Suppressor macrophage (primary cell): ENCODE measurements at places on chromosomes 6 and 20.

DNA sequence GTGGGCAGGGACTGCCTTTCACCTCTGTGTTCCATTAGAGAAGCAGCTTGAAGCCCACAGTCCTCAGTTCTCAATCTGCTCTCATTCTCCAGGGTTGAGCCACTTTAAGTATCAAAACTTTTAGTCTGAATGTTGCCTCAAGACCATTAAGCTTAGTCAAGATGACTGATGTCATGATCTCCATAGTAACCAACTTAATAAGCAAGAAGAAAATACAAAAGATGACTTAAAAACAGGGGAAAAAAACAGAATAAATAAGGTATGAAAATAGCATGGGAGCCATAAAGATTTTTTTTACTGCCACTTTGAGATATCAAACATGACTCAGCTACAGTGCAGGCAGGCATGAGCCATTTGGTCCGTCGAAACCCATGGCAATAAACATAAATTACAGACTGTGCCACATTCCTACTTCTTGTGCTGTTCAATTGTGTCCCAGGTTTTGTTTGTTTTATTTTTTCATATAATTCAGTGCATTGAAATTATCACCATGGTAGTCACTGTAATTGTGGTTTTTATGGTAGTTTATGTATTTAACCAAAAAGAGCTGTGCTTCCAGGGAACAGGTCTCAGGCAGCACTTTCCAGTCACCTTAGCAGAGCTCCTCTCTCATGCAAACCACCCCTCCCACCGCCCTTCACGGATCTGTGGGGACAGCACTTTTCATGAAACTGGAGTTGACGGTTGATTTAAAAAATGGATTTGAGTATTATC, 156.5 kb upstream of the INSM1 start:
- DNase-seq = no peak

DNA sequence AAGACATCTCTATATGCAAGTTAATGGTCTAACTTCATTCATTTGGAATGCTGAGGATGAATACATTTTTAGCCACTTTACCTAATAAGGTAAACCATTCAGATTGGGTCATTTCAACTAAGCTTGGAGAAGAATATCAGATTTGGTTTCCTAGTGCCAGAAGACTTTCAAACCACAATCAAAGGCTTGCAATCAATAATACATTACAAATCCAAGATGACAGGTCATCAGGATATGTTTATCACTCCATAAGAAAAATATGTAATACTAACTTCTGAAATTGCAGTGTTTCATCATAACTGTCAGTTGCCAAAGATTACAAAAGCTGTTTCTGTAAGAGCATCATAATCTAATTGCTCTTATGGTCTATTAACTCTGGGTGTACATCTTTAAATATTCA, 654.0 kb downstream of the COL12A1 start:
- DNase-seq = no peak

DNA sequence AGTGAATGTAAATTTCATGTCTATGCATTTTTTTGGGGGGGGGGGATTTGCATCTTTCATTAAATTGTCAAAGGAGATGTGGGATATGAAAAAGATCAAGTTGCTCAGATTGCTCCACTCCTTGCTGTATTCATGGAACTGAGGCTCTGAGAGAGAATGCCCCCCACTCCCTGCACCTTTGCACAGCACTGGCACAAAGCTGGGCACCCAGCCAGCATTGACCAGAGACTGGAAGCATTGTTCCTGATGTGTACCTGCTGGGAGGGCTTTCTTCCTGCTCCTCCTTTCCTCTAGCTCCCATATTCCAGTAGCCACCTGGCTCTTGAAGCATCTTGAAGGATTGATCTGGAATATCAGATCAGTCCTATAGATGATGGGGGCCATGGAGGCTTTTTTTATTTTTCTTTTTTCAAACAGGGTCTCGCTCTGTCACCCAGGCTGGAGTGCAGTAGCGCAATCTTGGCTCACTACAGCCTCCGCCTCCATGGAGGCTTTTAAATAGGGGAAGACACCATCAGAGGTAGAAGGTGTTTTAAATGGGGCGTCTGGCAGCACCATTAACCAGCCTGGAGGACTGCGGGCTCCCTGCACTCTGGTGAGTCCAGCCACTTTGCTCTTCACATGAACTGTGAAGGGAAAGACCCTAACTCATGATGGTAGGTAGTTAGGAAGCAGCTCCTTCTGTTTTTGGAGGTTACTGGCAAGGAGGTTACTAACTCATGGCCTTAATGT, 10.9 kb downstream of the DUSP15 start:
- no peak for DNase-seq

- DNase-seq = peak; percentile 42
Observed at GRCh38 chr6:21615504-21615903, 22.0 kb downstream of the SOX4 start.

DNA sequence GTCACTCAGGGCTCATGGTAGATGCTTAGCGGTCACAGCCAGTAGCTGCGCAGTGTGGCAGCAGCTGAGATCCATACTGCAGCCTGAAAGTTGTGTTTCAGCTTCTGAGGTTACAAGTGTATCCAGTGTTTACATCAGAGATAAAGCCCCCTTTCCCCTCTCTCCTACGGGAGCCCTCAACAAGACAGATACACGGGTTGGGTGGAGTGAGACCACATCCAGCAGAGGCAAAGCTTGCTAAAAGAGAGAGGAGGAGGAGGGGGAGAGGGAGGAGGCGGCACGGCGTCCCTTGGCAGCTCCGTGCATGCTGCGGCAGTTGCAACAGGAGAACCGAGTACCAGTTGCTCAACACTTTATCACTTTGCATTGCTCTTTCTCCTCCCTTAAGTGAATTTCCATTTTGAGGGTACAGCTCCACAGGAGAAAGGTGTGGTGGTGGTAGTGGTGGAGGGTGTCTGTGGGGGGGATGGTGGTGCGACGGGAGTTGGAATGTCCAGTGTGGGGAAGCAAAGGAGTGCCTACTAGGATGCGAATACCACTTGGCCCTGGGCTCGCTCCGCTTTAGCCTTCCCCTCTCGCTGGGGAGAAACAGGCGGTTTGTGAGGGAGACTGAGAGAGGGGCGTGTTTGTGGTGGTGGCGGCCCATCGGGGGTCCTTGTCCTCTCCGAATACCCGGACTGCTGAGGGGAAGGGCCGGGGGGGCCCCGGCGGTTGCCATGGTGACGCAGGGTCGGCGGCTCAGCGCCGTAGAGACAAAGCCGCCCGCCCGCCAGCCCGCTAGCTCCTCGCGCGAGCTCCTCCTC, 405 bp upstream of the RNF182 start:
- no peak for DNase-seq

DNA sequence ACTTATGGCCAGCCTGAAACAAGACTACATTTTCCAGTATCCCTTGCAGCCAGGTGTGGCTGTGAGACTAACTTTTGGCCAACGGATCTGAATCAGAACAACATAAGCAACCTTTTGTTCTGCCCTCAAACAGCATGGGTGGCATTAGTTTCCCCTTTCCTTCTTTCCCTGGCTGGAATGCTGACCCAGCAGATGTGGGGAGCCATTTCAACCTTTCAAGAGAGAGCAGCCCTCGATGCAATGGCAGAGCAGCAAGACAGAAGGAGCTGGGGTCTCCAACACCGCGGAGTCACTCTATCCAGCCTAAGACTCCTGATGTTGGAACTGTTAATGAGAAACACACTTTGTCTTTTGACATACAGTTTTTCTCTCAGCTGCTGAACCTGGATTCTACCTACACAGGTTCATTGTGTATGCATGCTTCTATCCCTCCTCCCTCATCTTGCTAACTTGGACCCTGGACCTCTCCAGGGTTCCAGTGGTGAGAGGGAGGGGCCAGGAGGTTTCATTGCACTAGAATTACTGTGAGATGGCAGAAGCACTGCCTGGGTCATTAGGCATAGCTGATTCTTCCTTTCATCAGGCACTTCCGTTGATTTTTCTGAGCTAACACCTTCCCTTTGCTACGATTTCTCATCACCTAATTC, 28.8 kb upstream of the DDR1 start:
- DNase-seq = no peak

DNA sequence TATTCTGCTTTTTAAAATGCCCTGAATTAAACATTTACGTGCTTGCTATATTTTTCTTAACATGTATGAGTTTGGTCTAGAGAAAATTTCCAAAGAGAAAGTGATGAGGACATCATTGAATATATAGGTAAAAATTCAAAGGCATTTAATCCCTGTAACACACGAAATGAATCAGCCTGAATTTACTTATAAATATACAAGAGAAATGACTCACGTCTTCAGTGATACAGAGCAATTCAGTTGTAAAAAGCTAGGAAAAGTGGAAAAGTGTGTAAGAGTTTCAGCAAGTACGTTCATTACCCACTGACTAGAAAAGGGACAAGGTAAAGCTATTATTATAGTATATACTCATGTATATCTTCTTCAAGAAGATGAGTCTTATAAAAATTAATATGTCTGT, 124.8 kb downstream of the HIVEP1 start:
- no peak for DNase-seq

- no peak for DNase-seq
Observed at GRCh38 chr20:13784271-13784892, 337 bp downstream of the ESF1 start.

DNA sequence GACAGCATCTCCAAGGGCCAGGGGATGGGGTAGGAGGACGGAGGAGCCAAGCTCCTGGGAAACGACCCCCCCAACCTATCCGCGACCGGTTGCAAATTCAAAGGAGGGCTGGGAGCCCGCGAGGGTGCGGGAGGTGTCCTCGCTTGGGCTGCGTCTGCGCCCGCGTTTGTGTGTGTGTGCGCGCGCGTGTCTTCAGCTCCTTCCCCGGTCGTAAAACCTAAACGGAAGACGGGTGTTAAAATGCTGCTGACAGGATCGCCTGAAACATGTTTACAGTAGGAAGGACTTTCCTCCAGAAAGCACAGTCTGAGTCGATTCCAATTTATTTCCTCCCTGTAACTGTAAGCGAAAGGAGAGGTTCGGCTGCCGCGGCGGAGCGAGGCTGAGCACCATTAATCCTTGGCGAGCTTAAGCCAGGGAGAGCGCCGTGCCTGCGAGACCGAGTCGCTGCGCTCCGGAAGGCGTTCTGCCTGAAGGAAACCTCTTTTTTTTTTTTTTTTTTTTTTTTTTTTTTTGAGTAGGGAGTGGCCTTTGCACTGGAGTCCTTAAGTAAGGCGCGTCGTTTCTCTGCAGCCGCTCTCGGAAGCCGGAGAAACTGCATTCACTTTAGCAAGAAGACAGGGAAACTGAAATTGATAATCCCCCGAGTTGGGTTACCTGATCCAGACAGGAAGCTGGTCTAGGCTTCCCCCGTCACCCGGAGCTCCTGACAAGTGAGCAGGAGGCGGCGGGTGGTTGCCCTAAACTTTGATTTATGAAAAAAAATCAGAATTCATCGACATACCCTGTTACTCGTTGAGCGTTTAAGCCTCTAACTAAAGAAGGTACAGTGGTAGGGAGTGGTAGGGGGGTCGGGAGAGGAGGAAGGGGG, 4.8 kb upstream of the SOX4 start:
- peak; percentile 56 for DNase-seq

GRCh38 chr20:51275826-51276225, 252.9 kb upstream of the KCNG1 start:
- peak; percentile 45 for DNase-seq

DNA sequence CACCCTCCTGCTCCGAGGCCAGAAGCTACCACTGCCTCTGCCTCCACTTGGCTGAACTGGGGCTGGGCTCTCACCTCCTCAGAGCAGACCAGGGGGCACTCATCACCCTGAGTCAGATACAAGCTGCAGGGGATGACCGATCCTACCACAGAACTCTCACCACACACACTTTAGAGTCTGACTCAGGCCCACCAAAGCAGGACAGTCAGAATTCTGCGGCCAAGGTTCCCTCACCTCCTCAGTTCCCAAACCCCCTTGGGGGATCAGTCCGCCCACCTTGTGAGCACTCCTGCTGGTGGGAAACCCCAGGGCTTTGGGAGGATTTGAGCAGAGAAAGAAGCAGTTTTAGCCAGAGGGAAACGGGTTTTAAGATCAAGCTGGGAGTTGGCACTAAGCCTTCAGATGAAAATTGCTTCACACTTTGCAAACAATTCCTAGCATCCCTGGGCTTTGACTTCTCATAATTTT, 587.8 kb upstream of the JAG1 start:
- DNase-seq = no peak

GRCh38 chr20:38226553-38226952, 34.0 kb downstream of the KIAA1755 start:
- DNase-seq = no peak

DNA sequence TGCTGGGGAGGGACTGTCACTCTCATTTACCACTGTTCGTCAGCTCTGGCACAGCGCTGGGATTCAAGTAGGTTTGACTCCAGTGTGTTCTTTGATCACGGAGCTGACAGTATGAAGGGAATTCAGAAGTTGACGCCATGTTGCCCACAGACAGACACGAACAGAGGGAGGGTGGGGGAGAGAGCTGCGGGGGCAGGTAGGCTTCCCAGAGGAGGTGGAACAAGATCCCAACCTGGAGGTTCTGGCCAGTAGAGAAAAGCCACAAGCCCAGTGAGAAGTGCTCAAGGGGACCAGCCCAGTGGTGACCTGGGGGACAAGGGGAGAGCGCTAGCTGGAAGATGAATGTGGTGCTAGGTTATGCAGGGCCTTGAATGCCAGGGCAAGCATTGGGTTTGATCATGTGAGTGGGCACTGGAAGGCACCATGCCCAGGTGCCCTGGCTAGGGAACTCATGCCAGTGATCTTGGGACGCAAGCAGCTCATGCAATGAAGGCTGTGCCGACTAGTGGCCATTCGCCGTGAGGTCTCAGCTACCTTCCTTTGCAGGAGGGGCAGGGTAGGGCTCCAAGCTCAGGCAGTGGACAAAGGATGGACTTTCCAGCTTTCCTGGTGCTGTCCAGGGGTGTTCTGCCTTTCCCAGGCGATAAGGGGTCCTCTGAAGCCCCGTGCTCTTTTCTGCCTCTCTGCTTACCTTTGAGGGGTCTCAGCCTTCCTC, 50.4 kb upstream of the APCDD1L start:
- no peak for DNase-seq

DNA sequence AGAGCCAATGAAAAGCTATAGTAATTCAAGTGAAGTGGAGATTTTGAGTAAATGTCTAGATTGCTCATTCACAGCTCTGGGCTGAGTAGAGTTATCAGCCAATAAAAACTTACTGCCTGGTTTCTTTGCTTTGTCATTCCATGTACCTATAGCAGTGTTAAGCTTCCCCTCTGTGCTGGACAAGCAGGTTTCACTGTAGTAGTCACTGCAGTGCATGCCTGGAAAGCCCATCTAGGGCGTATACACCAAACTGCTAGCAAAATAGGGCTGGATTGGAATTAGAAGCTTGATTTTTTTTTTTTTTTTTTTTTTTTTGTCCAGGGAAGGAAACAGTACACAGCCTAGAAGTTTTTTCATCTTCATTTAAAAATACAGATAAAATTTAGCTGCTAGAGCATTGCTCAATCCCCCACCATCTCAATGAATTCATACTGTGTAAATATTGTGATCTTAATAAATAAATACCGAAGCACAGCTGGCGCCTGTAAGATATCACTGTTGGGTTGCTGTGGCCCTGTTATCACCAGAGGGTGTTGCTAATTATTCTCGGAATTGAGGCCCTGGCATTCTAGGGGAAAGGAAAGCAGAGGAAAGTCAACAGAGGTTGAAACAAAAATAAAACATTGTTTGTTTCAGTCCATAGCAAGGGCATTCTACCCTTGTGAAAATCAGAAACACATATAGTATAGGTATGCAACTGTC, 968.5 kb upstream of the GJE1 start:
- no peak for DNase-seq
